ENCODE measurements at places on chromosomes 13 and 19.

DNA sequence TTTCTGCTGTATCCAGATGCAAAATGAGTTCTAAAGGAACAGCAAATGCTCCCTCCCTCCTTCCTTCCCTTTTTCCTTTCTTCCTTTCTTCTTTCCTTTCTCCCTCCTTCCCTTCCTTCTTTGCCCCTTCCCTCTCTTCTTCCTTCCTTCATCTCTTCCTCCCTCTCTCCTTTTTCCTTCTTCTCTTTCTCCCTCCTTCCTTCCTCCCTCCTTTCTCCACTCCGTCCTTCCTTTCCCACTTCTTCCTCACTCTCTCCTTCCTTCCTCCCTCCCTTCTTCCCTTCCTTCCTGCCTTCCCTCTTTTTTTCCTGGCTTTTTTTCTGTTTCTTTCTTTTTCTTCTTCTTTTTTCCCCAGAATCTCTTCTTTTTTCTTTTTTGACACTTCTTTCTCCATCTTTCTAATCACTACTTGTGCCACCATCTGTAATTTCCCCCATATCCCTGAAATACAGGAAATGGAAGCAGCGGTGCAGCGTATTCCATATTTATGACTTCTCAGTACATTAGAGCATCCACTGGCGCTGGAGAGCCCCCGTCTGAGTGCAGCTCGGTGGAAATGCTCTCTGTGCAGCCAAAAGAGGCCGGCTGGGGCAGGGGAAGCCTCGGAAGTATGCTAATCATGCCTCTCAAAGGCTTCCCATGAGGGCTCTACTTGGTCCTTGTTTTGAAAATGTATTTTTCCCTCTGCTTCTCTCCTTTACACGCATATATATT is 275.6 kb downstream of the TSHZ3 start:
- peak; percentile 49 for DNase-seq

GRCh38 chr19:33063356-33063752 is 1.3 kb downstream of the RHPN2 start:
- peak; percentile 32 for DNase-seq

GRCh38 chr13:60260440-60260839 is 96.7 kb upstream of the DIAPH3 start:
- DNase-seq: no peak

DNA sequence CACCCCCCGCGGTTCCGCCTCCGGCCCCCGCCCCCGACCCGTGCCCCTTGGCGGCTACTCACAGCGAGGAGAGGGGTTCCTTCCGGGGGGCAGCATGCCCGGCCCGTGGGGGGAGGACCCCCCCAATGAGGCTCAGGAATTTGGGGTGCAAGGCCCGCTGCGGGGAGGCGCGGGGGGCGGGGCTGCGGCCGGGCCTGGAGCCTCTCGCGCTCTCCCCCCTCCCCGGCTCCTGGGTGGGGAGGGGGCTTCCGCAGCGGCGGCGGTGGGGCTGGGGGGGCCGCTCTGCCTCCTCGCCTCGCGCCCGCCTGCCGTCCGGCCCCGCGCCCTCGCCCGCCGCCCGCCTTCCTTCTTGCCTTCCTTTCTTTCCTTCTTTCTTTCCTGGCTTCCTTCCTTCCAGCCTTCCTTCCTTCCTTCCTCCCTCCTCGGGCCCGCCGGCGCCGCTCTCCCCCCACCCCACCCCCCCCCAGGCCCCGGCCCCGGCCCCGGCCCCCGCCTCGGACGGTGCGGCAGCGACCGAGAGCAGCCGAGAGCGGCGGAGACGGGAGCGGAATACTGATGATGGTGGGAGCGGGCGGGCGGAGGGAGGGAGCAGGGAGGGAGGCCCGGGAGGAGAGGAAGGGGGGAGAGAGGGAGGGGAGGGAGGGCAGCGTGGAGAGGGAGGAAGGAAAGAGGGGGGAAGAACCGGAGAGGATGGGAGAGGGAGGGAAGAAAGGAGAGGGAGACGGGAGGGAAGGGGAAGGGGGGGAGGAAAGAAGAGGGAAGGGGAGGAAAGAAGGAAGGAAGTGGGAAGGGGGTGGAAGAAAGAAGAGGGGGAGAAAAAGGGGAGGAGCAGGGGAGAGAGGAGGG is at the start of gene LRRC4B:
LRRC4B (minus strand) TSS at position 554 of the 846 bp plus-strand sequence. CDS start 19,597 bp downstream, outside the sequence.
- DNase-seq: peak; percentile 88

GRCh38 chr13:81017513-81018152 is 676.7 kb upstream of the SPRY2 start:
- DNase-seq: peak; percentile 76

DNA sequence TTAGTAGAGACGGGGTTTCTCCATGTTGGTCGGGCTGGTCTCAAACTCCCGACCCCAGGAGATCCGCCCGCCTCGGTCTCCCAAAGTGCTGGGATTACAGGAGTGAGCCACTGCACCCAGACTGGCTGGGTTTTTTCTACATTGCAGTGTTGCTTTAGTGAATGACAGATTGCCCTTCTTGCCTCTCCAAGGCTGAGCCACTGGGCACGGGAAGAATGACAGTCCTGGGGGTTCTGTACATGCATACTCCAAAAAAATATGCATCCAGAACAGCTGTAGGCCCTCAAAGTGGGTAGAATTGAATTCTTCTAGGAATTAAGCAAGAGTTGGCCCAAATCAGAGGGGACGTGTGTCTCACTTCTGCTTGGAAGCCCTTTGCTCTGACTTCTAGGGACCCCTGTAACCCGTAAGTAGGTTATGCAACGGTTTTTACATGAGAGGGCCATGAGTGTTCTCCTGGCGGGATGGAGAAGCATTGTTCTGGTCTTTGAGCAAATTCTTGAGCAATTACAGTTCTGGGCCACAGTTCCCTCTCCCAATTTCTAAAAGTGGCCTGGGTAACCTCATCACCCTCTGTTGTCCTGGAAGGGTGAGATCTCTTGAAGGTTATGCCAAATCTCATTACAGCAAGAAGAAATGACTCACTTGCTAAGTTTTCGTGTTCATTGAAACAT is 3.6 kb downstream of the ACTN4 start:
- DNase-seq: no peak

DNA sequence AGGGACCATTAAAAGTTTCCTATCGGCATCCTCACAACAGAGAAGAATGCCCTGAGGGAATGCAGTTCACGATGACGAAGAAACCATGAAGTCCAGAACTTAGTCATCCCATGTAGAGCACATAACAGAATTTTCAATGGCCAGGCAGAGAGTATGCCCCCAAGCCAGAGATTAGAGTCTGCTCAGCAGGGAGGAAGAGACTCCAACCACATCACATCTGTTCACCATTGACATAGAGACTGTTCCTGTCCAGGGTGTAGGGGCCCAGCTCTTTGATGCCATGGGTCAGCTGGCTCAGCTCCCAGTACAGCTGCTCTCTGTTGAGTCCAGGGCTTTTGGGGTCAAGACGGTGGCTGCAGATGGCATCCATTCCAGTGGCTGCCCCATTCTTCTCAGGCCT is 68.2 kb downstream of the MBD3L1 start:
- no peak for DNase-seq

- DNase-seq: no peak
Observed at GRCh38 chr13:44451126-44451525, 77.5 kb downstream of the SERP2 start.

- peak; percentile 83 for DNase-seq
Observed at GRCh38 chr19:5718579-5719273, 1.2 kb downstream of the LONP1 start.

DNA sequence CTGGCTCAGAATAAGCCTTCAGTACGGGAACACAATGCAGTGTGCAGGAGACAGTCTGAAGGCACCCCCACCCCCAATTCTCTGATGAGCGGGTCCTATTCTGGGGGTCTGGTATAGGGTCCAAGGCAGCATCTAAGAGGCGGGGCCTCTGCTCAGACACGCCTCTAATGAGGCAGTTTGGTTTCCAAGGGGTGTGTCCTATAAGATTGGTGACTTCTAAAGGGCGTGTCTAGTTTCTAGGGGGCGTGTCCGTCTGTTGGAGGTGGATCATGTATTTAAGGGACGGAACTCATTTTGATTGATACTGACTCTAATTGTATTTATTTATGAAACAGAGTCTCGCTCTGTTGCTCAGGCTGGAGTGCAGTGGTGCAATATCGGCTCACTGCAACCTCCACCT is 8.7 kb downstream of the FIZ1 start:
- DNase-seq: no peak

DNA sequence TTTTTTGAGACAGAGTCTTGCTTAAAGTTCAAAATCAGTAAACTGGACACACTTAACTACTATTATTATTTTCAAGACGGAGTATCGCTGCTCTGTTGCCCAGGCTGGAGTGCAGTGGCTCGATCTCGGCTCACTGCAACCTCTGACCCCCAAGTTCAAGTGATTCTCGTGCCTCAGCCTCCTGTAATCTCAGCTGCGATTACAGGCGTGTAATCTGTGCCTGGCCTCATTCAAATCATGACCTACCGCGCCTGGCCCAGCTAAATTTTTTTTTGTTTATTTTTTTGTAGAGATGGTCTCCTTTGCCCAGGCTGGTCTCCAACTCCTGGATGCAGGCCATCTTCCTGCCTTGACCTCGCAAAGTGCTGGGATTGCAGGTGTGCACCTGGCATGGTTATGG is 23.0 kb downstream of the ZNF101 start:
- no peak for DNase-seq

GRCh38 chr19:5484398-5485285 is 29.4 kb downstream of the ZNRF4 start:
- peak; percentile 53 for DNase-seq

DNA sequence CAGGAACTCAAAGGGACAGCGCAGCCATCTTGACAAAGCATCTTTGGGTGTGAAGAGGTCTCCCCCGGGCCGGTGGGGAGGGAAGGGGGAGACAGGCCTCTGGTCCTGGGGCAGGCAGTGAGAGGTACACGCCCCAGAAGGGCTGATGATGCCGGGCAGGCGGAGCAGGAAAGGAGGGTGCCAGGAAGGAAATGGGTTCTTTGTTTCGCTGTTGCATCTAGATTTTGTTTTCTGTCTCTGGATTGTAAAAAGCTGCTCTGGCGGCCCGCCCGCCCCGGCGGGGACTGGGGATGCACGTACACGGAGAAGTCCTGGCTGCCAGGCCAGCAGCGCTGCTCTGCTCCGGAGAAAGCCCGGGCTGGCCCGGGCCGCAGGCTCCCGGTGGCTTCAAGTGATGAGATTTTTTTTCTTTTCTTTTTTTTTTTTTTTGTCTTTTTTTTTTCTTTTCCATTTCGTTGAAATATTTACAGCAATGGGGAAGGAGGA is 13.2 kb upstream of the ASF1B start:
- DNase-seq: peak; percentile 95

DNA sequence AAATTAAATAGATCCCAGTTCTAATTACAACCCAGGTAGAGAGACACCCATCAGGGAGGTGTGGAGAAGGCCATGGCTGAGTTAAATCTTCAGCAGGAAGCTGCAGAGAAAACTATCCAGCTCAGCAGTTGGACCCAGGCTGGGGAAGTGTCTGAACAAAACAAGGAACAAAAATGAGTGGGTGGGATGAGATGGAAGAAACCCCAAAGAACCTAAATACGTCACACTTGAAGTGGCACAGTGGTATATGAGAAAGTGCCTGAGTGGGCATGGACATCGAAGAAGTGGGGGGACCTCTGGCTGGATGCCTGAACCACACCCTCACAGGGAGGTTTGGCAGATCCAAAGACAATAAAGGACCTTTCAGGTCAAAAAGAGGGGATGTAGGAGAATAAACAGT is 3.5 kb upstream of the EPHX3 start:
- no peak for DNase-seq

DNA sequence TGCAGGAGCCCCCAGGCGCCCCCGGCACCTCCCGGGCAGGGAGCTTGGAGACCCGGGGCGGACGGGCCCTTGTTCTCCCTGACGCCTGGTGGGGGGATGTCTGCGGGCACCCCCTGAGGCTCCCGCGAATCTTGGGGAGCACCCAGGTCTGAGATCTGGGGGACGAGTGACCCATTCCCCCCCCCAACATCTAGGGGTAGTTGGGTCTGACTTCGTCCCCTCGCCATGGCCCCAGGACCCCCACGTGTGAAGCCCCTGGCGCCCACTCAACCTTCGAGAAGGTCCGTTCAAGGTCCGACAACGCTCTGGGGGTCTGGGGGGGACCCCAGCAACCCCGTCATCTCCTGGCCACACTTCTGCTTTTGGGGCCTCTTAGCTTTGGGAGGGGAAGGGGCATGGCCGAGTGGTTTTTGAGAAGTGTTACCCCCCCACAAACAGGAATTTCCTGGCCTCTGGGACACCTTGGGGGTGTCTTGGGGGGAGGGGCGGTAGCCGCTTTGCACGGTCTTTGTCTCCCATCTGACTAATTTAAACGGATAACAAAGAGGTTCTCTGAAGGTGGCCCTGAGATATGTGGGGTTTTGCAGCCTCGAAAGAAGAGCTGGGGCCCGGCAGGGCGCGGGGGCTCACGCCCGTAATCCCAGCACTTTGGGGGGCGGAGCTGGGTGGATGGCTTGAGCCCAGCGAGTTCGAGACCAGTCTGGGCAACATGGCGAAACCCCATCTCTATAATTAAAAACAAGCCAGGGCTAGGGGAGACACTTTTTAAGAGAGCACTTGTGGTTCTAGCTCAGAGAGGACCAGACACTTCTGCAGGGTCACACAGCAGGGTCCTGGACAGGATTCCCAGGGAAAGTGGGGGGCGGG is 608 bp downstream of the CNN2 start:
- DNase-seq: no peak

DNA sequence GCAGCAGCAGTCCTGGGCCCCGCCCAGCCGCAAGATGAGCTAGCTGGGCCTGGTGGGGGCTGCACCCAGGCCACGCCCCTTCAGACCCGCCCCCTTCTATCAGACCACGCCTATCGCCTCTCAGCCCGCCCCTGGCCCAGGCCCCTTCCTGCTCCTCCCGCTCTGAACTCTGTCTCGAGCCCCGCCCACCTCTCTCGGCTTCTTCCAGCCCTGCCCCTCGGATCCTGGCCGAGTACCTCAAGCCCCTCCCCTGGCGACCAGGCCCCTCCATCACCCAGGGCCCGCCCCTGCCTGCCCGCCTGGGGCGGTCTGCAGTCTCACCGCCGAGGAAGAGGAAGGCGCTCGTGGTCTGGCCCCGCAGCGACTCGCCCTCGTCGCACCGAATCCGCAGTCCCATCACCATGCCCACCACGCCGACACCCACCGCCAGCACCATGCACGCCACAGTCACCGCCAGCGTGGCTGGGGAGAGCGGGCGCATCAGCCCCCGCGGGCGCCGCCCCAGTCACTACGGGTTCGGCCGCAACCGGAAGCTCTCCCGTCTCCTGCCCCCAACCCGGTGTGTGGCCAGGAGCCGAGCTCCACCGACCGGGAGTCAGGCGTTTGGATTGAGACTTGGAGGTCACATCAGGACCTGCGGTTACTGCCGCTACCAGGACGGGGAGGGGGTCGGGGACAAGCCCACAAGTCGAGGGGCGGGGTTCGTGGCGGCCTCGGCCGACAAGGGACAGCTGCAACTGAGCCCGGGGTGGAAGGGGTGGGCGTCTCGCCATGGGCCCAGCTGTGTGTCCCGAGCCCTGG is 1.0 kb downstream of the CLDND2 start:
- peak; percentile 99 for DNase-seq
